ENCODE measurements at places on chromosomes 3 and 15.

GRCh38 chr15:67433495-67434099, 87.3 kb upstream of the C15orf61 start:
- DNase-seq: peak; percentile 61

- DNase-seq: peak; percentile 71
Observed at GRCh38 chr3:132721479-132722164, 587 bp downstream of the NPHP3 start.

- DNase-seq: no peak
Observed at GRCh38 chr3:148087601-148088371, 609.9 kb upstream of the AGTR1 start.

GRCh38 chr15:92797168-92798052, 102.7 kb upstream of the CHD2 start:
- peak; percentile 73 for DNase-seq

GRCh38 chr15:39283531-39283930, 297.3 kb upstream of the THBS1 start:
- peak; percentile 40 for DNase-seq

DNA sequence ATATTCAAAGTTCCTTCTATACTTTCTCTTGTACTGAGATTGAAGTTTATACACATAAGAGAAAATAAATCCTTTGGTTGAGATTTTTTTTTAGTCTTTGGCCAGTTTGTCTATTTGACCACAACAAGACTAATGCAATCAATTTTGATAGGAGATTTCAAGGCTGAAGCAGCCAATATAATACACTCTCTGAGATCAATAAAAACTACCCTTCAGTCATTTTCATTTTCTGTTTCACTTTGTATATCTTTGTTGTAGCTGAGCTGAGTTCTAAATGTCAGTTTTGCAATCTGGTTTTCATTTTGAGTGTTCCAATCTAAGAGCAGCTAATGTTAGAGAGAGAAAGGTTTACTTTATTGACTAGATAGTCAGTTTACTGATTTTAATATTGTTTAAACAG, 623.8 kb upstream of the ROBO1 start:
- no peak for DNase-seq

- no peak for DNase-seq
Observed at GRCh38 chr3:15460891-15461531, 33.6 kb downstream of the EAF1 start.

GRCh38 chr15:89203705-89204273, 17.6 kb downstream of the RLBP1 start:
- no peak for DNase-seq

- peak; percentile 35 for DNase-seq
Observed at GRCh38 chr3:119990888-119991287, 103.4 kb downstream of the GSK3B start.

DNA sequence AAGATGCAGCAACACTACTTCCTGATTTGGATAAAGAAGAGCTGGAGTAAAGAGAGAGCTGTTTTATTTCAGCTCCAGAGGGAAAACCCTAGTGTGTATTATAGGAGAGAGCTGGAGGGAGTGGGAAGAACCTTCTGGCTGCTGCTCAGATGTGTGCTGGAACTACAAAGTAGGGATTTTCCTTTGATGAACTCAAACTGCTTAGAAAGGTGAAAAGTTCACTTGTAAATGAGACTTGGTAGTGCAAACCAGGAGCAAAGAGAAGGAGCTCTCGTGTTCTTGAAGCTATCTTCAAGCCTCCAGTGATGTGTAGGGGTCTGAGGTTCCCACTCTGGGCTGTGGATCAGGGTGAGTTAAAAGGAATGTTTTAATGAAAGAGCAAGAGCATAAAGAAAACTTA, 110.4 kb downstream of the EDEM1 start:
- no peak for DNase-seq

- DNase-seq: no peak
Observed at GRCh38 chr15:67186688-67187087, 67.8 kb downstream of the AAGAB start.

GRCh38 chr3:105907777-105908176, 39.0 kb upstream of the CBLB start:
- DNase-seq: no peak

- DNase-seq: no peak
Observed at GRCh38 chr15:69443032-69443611, 9.5 kb upstream of the RPLP1 start.

DNA sequence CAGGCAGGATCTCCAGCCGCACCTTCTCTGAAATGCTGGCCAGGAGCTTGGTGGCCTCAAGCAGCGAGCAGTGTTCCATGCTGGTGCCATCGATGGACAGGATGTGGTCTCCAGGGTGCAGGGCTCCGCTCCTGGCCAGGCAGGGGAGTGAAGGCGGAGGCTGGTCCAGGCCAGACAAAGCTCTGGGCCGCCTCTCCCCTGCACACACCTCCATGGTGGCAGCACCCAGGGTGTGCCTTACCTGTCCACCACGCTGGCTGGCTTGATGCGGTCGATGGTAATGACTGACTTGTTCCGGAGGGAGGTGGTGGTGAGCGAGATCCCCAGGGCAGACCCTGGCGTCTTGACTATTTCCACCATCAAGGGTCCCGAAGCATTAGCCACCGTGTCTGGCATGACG, 20.0 kb downstream of the GRIP2 start:
- DNase-seq: no peak

GRCh38 chr3:134374105-134374790, at the start of gene AMOTL2:
AMOTL2 (minus strand) TSS chr3:134374447; CDS start chr3:134371433, 3,014 bp downstream.
- peak; percentile 98 for DNase-seq

DNA sequence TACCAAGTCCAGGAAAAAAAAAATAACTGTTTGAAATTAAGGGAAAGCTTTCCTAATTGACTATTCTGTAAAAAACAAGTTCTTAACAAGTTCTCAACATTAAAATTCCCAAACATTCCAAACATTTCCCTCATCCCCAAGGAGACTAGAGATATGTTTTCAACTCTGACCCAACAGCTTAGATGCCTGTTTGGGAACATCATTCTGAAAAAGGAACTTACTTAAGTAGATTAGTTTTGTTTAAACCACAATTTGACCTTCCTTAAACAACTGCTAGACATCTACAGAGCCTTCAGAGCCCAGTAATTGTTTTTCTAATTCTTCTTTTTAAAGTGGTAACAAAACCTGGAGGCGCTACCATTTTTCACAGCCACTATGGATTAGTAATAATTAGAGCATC, 12.8 kb downstream of the UBR1 start:
- DNase-seq: peak; percentile 62

DNA sequence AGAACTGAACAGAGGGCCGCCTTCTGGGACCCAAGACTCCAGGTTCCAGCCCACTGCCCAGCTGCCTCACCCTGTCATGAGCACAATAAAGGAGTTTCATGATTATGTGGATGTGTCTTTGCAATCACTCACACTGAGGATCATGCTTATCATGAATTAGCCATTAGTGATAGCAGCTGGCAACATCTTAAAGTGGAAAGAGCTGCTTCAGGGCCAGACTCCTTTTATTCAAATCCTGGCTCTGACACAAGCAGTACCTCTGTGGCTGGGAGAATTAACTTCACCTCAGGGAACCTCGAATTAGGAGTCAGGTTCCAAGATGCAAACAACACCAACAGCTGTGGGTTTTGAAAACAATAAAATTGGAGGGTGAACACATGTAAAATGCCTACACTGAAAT, 6.6 kb upstream of the SCAP start:
- no peak for DNase-seq

DNA sequence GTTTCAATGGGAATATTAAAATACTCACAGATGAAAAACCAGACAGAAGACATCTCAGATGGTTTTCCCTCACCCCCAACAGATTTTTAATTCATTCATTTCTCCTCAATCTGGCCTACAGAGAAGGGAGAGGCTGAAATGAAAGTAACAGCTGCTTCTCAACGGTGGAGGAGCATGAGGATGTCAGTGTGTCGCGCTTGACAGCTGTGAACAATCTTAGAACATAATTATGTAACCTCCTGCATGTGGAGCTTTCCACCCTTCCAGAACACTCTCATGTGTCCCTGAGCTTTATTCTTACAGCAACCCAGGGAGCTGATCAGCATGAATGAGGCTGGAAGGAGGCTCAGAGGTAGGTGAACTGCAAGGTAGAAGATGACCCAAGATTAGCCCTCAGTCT, 52.7 kb downstream of the MB21D2 start:
- DNase-seq: no peak

GRCh38 chr3:59006634-59007517, 42.9 kb downstream of the CFAP20DC start:
- no peak for DNase-seq

DNA sequence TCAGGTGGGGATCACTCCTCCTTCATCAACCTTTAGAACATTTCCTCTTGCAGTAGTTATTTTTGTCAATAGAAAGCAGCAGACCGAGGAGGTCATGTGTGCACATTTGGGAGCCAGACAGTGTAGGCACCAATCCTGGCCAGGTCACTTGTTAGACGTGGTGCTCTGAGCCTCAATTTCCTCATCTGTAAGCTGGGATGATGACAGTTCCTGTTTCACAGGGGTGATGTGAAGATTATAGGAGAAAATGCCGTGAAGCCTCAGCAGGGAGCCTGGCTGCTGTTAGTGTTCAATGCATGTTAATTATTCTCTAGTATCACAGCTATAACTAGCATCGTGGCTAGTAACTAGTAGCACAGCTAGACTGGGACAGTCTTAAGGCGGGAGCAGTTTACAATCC, 64.7 kb downstream of the ATP2B2 start:
- DNase-seq: no peak

- no peak for DNase-seq
Observed at GRCh38 chr3:152938974-152939636, 104.2 kb downstream of the P2RY1 start.

- peak; percentile 83 for DNase-seq
Observed at GRCh38 chr3:184334470-184335158, 2.8 kb upstream of the FAM131A start.

DNA sequence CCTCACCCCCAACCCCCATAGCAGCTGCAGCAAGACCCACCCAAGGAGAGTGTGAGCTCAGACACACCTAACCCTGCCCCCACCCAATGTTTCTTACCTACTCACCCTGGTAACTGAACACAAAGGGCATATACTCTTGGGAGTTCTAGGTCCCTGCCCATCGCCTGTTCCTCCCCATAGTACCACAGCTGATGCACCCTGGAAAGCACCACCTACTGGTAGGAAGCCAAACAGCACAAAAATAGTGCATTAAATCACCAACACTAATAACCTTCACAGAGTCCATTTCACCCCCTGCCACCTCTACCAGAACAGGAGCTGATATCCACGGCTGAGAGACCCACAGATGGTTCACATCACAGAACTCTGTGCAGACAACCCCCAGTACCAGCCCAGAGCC, 245.2 kb downstream of the EFHB start:
- no peak for DNase-seq

DNA sequence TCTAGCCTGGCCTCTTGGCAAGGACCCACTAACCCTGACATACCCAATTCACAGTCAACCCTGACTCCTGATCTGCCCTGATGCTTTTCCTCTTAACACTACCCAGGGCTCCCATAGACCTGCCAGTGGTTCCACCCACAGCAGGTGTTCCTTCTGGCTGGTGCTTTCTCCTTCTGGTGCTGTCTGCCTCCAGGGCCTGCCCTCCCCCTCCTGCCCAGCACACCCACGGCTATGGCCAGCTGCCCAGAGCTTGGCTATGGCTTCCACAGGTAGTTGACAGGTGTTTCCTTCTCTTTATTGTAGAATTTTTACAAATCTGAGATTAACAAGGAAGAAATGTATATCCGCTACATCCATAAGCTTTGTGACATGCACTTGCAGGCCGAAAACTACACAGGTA, 46.5 kb upstream of the MANF start:
- DNase-seq: no peak

DNA sequence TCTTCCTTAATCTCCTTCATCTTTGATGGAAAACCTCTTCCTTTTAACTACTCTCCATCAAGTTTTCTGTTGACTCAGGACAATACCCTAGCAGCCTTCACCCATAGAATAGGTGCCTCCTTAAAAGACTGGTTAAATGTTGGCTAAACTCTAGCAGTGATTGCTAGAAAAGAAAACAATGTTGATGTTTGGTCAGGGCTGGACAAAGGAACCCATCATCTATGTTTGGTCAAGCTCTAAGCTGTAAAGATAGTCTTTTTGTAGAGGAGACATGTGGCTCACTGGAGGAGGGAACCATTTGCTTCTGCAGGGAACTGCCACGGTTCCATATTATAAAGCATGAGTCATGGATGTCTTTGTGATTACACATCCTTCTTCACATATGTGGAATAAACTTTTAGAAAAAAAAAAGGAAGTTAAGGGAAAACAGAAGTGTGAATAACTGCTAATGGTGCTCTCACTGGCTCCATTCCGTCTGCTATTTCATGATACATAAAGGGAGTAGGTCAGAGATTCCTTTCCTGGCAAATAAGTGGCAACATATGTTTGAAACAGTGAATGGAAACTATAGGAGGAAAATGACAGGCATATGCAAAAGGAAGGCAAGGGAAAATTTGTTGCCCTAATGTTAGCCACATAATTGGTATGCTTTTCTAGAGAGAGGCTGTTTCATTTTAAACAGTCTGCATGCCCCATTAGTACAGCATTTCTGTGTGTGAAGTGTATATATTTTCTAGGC, 78.2 kb downstream of the CMSS1 start:
- DNase-seq: peak; percentile 94

- no peak for DNase-seq
Observed at GRCh38 chr3:136300444-136300843, 50.3 kb downstream of the PCCB start.

DNA sequence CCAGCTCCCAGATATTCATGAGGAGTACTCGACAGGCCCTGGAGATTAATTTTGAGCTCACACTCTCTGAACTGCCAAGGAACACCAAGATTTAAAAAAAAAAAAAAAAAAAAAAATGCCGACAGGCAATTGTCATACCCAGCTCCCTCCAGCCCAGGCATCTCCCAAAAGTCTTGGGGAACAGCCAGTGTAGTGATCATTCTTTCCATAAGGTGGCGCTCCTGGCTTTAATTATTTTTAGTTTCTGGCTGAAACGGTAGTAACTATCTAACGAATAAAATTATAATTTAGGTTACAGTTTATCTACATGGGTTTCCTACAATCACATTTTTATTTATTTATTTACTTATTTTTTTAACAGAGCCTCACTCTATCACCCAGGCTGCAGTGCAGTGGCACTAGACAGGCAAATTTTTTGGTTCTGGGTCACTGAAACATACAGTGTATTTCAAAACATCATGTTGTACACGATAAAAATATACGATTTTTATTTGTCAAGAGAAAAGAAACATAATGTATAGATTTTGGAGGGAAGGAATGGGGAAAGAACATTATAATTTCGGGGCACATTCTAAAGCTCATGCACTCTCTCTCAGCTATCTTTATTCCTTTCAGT, 157.3 kb downstream of the ADAMTS9 start:
- DNase-seq: peak; percentile 61

GRCh38 chr15:50415752-50416404, 8.3 kb upstream of the USP8 start:
- peak; percentile 6 for DNase-seq

GRCh38 chr3:14150078-14150477, 25.2 kb downstream of the TMEM43 start:
- no peak for DNase-seq

DNA sequence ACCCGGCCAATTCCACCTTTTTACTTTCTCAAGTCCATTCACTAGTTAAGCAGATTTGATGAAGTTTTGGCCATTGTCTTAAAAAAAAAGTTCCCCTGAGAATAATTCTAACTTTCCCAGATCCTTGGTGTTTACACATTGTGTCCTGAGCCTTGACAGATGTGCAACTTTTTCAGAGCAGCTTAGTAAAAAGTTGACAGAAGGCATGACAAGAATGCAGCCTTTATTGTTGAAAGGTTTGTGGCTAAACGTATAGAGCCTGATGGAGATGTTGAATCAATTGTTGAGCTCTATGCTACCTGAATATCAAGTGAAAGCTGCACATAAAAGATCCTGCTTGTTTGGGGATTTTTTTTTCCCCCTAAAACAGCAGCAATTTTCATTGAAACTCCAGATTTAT, 75.3 kb upstream of the CMTM7 start:
- no peak for DNase-seq
